ENCODE measurements at places on chromosomes 7 and 10. TPM values are rescaled to one million over a fixed set of nuclear protein-coding genes. Genes with fewer than 3 reads are reported as not detected.

Gene FIGNL1
- 13.8 TPM for total RNA-seq

Gene ANKRD22
- not detected for total RNA-seq

Gene ZNF853
- 9.3 TPM for total RNA-seq

Gene CALHM1
- 0.07 TPM for total RNA-seq

Gene ADARB2
- 0.87 TPM for total RNA-seq

Gene VPS41
- 50.4 TPM for total RNA-seq

Gene DPYSL4
- total RNA-seq, result 26.3 TPM

Gene SORBS1
- 21.5 TPM for total RNA-seq

Gene WDFY4
- total RNA-seq, result not detected

Gene GALNT17
- total RNA-seq, result 43.2 TPM

DNA sequence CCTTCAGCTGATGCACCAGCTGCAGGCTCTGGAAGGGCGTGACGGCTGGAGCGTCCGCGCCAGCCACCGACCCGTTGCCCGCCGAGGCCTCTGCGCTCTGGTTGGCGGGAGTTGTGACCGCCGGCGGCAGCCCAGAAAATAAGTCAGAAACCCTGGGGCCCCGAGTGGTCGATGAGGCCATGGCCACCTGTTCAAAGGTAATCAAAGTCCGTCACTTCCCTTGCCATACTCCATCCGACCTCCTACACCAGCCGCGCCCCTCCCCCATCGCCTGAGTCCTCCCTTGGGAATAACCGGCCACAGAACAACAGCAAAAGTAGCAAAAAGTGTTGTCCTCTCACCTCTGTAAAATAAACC lies 406 bp downstream of the PRLHR start:
- DNase-seq, result no peak

DNA sequence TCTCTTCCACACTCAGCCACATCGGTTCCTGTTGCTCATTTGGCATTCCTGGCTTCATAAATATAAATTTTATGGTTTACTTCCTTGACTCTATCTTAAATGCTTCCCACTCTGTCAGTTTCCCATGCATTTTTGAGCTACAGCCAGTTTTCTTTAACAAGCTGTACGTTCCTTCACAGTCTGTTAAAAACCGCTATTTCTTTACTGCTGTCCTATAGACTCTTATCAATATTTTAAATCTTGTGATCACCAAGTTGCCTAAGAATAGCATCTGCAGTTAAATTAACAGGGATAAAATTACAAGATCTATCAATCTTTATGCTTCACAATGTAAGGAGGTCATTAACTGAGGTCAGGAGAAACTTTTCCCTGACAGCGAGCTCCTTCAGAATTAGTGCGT lies 103.1 kb upstream of the RHOBTB1 start:
- DNase-seq, result no peak

GRCh38 chr7:38594949-38595348 lies 36.2 kb downstream of the AMPH start:
- DNase-seq, result no peak

GRCh38 chr7:108201766-108202165 lies 71.6 kb upstream of the LAMB4 start:
- DNase-seq, result no peak

DNA sequence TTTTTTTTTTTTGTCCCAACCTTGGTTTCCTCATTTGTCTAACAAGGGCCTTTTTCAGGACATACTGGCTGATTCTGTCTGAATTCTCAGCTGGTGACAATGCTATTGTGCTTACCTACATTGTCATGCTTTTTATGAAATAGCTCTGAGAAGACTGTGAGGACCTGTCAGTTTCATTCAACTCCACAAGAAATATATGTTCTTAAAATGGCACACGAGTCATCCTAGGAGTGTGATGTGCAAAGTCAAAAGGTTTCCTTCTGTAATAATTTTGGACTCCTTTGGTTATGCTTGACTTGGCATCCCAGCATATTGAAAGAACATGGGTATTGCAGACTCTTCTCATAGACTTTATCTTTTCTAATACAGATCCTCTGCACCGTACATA lies 316.0 kb downstream of the GFRA1 start:
- no peak for DNase-seq

GRCh38 chr10:122276611-122277208 lies 5.6 kb downstream of the BTBD16 start:
- peak; percentile 73 for DNase-seq

DNA sequence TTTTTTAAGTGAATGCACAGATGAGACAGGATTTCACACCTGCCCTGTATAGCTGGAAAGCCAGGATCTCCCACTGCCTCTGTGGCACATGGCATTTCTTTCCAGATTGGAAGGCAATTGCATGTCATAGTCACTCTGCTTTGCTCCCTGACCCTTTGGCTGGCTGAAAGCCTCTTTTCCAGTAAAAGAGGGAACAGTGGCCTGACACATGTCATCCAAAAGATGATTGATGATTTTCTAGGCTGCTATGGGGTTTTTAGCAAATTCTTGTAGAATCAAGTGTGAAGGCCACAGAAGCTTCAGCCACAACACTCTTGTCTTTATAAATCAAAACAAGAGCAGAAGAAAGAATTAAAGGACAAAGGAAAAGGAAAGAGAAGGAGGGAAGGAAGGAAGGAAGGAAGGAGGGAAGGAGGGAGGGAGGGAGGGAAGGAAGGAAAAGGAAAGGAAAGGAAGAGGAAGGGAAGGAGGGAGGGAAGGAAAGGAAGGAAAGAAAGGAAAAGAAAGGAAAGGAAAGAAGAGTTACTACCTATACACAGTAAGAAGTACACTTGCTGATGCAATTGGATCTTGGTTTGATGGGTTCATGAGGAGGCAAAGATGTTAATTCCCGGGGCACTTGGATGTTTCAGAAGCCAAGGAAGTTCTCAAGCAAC lies 158.9 kb upstream of the FRMD4A start:
- DNase-seq, result no peak

DNA sequence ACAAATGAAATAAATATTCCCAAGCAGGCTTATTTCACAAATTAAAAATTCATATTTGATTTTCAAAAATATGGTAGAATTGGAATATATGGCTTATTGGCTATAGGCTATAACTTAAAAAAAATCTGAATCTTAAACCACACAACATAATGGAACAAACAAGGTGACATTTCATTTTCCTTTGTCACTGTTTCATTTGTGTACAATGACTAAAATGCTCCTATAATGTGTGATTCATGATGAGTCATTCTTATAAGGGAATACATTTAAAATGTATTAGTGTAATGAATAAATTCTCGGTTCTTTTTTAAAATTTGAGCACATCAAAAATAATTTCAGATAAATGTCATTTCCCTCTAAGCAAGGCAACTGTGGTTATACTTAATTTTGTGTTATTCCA lies 148.0 kb upstream of the ANK3 start:
- no peak for DNase-seq

GRCh38 chr10:11931038-11931437 lies 107.9 kb downstream of the PROSER2 start:
- DNase-seq, result no peak

GRCh38 chr7:44775383-44776107 lies 20.9 kb upstream of the PPIA start:
- DNase-seq, result no peak

DNA sequence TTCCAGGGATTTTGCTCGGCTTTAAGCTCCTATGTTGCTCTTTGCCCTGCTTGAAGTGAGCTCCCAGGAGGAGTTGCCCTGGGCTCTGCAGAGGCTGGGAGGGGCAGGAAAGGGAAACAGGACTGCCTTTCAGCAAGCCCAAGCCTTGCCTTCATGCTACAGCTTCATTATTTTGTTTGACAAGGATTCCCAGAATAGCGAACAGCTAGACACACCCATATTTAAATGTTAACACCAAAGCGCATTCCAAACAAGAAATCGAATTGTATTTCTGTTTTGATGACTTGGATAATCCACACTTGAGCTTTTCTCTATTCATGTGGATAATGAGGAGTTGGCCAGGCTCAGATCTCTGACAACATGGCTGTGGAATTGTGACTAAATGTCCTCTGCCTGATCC lies 6.3 kb downstream of the KIAA1217 start:
- DNase-seq, result no peak

- DNase-seq, result peak; percentile 67
Measured at GRCh38 chr10:114077815-114078219, 34.2 kb downstream of the ADRB1 start.

DNA sequence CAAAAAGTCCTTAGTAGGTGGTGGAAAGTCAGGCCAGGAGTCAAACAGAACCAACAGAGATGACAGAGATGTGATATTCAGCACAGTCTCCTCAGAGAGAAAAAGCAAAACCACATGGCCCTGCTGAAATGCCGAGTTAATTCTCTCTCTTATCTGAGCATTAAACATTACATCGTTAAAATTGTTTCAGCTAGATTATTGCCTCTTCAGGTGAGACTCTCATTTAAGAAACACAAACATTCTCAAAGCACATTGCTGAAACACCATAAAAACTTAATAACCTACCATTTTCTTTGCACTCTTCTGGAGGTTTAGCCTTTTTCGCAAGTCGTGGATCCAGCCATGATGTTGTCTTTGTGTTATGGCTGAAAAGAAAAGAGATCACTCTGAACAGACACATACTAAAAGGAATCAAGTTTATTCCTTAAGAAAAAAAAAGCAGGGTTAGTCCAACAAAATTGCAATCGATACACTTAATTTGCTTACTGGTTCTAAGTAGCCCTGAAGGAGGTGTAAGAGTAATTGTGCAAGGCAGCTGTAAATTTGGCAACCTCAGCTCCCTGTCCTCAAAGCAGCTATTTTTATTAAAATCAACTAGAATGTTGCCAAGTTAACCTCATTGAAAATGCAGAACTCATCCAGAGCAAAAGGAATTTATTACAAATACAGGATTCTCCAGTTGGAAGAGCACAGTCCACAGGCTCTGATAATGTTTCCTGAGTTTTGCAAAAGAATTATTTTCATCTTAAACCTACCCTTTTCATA lies 691.1 kb downstream of the PHTF2 start:
- no peak for DNase-seq

GRCh38 chr7:2720024-2720423 lies 32.0 kb downstream of the AMZ1 start:
- no peak for DNase-seq

DNA sequence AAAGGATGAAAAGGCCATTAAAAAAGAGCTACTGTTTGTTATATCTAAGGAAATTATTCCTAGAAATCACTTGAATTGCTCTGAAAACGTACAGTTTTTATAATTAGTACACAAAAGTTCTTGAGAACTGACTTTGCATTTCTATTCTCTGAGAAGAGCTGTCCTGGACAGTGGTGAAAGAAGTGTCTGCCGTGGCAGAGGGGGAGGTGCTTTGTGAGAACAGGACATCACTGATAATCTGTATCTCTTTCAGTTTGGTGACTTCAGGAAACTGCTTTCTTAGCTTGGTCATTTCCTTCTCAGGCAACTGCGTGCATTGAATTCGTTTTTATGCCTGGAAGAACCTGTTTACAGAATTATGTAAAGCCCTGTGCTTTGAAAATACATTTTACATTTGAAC lies 52.1 kb downstream of the POLL start:
- DNase-seq, result no peak

DNA sequence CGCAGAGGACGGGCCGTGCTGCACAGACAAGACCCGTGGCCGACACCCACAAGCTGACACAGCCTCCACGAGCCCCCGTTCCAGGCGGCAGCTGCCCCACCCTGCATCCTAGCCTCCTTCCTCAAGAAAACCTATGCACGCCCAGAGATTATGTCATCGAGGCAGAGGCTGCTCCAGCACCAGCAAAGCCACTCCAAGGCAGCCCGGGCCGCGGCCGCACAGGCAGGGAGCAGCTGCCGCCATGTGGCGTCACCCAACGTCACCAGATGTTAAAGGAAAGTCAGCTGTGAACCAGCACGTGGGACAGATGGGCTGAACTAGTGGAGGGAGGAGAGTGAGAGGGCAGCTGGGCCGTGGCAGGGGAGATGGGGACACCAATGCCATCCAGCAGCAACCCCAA lies 59.8 kb downstream of the STK32C start:
- no peak for DNase-seq

- DNase-seq, result no peak
Measured at GRCh38 chr7:16063221-16063620, 358.1 kb downstream of the CRPPA start.

- DNase-seq, result no peak
Measured at GRCh38 chr7:165661-166337, 26.6 kb upstream of the FAM20C start.

DNA sequence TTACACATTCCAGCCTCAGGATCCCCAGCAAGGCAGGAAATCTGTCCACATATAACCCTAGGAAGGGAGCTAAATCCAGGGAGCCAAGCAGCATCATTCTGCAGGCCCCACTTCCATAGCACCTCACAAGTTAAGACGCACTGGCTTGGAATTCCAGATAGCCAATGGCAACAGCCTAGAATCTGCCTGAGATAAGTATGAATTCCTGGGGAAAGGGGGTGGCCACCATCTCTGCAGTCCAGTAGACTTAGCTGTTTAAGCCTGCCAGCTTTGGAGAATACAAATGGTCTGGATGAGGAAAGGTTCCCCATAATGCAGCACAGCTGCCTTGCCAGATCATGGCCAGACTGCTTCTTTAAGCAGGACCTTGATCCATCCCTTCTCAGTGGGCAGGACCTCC lies 179.4 kb upstream of the PRSS1 start:
- no peak for DNase-seq

DNA sequence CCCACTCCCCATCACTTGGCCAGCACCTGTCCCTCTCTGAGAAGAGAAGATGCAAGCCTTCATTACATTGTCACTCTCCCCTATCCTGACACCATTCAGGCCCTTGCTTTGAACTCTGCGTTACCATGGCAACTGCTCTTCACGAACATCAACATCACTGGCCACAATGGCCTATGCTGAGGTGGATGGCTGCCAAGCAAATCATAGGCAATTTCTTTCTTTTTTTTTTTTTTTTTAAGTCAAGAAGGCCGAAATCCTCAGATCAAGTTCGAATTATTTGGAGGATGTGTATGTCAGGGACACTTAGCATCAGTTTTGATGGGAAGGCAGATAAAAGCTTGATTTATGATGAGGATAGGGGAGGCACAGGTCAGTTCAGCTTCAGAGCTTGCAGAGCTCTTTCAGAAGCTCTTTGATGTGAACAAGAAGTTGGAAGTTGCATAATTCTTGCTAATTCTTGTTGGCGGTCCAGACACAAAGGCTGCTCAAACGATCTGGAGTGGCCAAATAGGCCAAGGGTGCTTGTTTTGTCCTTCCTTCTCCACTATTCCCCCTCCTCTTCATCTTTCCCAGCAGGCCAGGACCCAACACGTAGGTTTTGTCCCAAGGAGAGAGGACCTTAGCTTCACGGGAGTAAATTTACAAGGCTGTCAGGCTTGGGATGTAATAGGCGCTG lies 179.9 kb upstream of the NPVF start:
- DNase-seq, result peak; percentile 38

Data from H9 (cell line).